Osteocyte (in vitro differentiated cells): ENCODE measurements at places on chromosomes 3 and 15. TPM values are rescaled to one million over a fixed set of nuclear protein-coding genes. Genes with fewer than 3 reads are reported as not detected.

- DNase-seq, result no peak
Measured at GRCh38 chr15:85718981-85719380, 75.7 kb downstream of the KLHL25 start.

- no peak for DNase-seq
Measured at GRCh38 chr15:91186904-91187656, 87.0 kb downstream of the SV2B start.

GRCh38 chr15:66099950-66100671 is 153.4 kb downstream of the MEGF11 start:
- no peak for DNase-seq

DNA sequence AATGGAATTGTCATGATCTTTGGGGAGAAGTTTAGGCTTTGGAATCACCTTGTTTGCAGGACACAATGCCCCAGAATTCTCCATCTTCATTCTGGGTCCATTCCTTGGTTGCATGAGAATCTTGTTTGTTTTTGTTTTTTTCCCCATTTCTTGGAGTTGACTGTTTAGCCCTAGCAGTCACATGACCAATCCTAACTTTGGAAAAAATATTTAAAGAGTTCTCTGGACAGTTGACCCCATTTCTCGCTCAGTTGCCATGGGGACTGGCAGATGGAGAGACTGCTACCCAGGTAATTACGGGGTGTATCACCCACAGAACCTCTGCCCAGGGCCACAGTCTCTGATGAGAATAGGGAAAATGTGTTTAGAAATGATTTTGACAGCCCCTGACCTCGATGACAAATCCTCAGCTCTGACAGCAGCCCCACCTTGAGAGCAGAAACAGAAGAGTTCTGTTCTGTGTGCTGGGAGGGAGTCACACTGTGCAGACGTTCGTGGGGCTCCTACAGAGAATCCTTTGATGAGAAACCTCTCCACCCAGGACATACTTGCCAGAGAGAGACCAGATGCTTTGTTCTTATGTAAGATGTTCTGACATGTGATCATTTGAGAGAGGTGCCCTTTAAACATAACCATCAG is 57.7 kb downstream of the IL16 start:
- no peak for DNase-seq

DNA sequence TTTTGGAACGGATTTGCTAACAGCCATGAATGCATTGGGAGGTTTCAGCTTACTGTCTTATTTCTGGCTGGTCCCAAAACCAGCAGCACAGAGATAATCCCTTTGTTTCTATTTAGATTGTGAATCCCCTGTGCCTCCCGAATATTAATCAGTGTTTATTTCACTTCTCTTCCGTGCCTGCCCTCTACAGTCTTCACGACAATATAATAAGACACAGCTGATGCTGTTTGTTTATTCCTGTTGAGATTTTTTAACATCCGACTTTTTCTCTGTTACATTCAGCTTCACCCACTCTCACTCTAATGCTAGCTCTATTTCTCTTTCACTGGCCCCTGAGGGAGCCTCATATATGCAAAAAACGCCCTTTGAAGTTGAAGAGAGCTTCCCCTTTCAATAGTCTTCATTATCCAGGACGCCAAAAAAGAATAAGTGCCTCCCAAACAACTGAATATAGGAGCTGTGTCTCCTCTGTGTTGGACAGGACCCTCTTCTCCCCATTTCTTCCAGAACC is 995.3 kb downstream of the ROBO2 start:
- no peak for DNase-seq

DNA sequence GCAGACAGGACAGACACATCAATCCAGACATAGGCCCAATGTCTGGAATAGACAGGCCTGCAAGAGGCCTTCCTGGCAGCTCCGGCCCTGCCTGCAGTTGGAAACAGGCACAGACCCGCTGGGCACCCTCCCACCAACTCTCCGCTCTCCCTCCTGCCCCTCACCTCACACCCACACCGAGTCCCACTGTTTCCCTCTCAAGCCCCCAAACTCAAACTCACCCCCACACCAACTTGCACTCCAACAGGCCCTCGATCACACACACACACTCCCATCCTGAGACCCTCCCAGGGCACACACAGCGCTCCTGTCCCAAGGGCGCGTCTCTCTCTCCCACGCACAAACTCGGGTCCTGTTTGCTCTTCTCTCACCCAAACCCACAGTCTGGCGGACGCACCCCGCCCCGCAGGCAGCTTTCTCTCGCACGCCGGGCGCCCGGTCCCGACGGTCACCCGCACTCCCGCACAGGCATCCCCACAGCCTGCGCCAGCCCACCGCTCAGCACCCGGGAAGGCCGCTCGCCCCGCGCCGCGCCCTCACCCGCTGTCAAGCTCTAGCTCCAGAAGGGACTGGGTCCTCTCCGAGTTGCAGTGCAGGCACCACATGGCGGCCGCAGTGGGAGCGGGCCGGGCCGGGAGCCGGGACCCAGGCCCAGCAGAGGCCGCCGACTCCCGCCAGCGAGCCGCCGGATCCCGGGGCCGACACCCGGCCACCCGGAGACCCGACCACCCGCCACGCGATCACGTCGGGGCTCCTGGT is 106.2 kb downstream of the IQSEC1 start:
- DNase-seq, result peak; percentile 86

DNA sequence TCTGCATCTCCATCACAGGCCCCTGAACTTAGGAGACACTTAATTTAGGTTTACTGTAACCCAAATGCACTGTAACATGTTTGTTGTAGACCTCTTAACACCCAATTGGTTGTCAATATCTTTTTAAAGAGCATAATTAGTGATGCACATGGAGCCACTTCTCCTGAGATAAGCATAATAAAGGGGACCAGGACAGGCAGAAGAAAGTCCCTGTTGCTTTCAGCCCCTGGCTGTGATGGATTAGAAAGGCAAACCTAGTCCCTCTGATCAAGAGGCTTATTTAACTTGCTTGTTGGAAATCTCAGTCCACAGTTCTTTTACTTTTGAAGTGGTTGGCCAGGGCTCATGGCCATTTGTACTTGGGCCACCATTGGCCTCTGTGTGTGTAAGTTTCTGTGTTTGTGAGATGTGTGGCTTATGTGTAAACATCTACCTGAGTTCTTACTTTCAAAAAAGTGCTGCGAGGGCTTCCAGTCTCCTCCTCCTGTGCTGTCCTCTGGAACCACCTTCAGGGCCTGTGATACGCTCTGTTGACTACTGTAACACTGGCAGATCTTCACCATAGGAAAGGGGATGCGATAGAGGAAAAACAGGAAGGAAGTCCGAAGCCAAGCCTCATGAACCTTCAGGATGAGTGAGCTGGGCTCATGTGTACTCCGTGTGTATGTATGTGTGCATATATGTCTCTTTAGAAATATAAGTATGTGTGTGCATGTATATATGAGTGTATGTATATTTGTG is 136.2 kb downstream of the EPHB1 start:
- no peak for DNase-seq

DNA sequence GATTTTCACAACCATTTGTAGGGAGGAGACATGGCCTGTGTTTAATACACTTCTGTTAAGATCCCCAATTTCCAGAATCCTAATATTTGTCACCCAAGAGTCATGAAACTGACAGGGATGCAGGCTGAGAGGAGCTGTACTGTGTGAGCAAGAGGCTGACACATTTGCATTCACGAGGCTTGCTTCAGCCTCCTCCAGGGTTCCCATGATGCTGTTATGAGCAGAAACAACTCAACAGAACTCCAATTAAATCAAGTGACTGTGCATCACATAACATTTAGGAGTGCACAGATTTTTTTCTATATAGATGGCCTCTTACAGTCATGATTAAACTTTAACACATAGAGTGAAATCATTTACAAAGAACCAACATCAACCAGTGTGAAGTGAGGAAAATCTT is 292.3 kb upstream of the STT3B start:
- DNase-seq, result no peak

- no peak for DNase-seq
Measured at GRCh38 chr3:52440249-52440551, 4.7 kb downstream of the SEMA3G start.

- no peak for DNase-seq
Measured at GRCh38 chr3:151075869-151076562, 9.4 kb upstream of the MED12L start.

GRCh38 chr3:172155897-172156585 is 116.7 kb downstream of the FNDC3B start:
- DNase-seq, result no peak

DNA sequence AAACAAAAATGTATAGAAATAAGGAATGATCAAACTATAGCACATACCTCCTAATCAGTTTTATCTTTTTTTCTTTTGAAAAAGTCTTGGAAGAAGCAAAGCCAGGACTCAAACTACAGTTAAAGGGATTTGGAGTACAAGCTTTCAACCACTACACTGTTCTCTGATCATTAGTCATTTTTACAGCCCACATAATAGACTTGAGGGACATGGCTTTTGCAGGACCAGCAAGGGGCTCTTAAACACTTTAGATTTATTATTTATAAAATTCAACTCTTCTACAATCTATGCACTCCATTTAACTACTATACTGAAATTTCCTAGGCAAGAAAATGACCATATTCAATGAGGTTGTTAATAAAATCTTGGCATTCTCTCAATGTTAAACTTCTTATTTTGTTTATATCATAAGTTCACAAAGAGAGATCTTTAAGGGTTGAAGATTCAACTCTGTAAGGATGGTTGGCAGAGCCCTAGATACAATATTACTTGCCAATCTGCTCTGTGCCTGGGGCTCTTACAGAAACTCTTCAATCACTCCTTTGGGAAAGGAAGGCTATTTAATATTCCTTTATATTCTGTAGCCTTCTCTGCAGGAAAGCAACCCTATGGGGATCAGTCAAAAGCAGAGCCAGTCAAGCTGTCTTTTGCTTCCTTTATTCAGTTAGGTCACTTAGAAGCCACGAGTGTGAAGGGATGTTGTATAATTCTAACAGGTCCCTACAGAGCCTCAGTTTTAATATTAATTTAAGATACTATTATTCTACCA is 557.7 kb upstream of the SGO1 start:
- DNase-seq, result no peak

DNA sequence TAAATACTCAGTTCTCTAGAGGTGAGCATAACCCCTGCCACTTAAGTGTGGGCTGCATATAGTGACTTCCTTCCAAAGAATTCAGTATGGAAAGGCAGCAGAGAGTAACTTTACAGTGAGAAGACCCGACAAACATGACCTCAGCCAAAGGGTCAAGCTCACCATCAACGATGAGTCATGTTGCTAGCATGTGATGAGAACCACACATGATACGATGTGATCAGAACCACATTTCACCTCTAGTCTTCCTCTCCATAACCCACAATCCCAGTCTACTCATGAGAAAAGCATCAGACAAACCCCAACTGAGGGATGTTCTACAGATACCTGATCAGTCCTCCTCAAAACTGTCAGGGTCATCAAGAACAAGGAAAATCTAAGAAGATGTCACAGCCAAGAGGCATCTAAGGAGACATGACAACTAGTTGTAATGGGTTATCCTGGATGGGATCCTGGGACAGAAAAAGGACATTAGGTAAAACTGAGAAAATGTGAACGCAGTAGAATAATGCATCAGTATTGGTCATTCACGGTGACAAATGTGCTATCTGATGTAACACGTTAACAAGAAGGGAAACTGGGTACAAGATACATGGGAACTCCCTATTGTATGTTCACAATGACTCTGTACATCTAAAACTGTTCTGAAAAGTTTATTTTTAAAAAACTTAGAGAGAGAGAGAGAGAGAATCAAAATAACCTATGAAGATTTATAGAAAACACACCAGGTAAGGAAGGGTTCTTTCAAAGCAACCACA is 28.3 kb downstream of the SEC61A1 start:
- no peak for DNase-seq

GRCh38 chr3:133441867-133442270 is 42.0 kb downstream of the BFSP2 start:
- DNase-seq, result no peak

DNA sequence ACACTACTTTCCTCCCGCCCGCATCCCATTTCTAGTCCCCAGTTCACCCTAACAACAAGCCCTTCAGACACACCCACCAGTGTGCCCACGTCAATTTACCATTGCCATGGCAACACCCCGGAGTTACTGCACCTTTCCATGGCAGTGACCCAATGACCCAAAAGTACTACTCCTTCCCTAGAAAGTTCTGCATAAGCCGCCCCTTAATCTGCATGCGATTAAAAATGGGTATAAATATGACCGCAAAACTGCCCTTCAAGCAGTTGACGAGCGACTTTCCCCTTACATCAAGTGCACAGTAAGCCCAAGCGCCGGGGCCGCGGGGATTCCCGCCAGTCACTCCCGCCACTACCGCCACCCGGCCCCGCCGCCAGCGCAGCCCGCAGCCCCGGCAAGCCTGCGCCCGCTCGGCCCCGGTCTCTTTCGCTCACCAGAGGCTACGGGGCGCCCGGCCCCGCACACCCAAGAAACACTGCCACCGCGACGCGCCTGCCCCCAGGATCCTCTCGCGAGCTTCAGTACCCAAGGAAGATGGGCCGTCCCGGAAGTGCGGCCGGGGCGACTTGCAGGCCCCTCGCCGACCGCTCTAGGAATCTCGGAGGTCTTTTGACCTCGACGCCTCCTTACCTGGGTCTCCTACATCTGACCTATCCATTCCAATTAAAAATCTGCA is 27.2 kb upstream of the ZNF502 start:
- DNase-seq, result no peak

DNA sequence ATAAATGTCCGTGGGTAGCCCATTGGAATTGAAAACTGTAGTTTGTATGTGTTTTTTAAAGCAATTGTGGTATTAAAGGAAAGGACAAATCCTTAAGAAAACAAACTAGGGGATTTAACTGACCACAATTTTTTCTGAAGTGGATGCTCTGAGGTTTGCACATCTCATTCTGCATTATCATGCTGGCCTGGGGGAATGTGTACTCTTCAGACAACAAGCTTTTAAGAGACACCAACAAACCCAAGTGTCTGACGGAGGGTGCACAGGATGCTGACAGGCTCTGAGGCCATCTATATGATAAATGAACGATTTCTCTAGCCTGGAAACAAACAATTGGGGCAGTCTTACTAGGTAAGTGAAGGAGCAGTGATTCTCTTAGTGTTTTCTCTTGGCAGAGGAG is 9.1 kb downstream of the LINS1 start:
- no peak for DNase-seq

Gene MESP2
- total RNA-seq, result not detected in 2 replicates

Gene GOLGA6L9
- total RNA-seq, result 2.6 and 2.8 TPM in 2 replicates

Gene DHFR2
- total RNA-seq, result 6.6 and 7.4 TPM in 2 replicates

Gene CCR3
- not detected in 2 replicates for total RNA-seq

Gene CTXND1
- total RNA-seq, result 0.18 and 0.24 TPM in 2 replicates

Gene RASGRP1
- 0.11 and 0.26 TPM in 2 replicates for total RNA-seq

Gene SNAPC5
- 20.8 and 24.8 TPM in 2 replicates for total RNA-seq

Gene DUOX1
- total RNA-seq, result not detected in 2 replicates

Gene PPP2R3A
- 18.7 and 19.2 TPM in 2 replicates for total RNA-seq

Gene FAM107A
- not detected in 2 replicates for total RNA-seq

Gene DVL3
- total RNA-seq, result 110 and 121 TPM in 2 replicates

Gene CCDC33
- not detected in 2 replicates for total RNA-seq

Gene NUP210
- 1.4 and 1.5 TPM in 2 replicates for total RNA-seq

Gene LIPC
- total RNA-seq, result not detected in 2 replicates

Gene RTP3
- not detected in 2 replicates for total RNA-seq

Gene BNIP2
- total RNA-seq, result 64.6 and 68.0 TPM in 2 replicates
